CD8-positive, alpha-beta memory T cell (primary cell): ENCODE measurements at places on chromosomes 1 and 21.

DNA sequence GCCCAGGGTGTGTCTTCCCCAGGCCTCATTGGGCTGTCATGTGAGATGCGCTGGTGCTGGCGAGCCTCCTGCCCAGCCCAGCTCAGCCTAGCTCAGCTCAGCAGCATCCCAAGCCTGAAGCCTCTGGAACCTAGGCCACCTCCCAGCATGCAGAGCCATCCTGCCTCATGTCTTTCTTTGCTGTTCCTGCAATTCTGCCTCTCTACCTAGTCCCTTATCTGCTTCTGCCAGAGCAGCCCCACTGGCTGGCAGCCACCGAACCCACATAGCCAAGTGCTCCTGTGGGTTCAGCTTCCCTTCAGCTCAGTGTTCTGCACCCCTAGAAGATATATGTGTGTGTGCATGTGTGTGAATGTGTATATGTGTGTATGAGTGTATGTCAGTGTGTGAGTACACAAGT is 291.5 kb upstream of the VAMP3 start:
- no peak for DNase-seq
- no peaks in the 10 kb centered on the region for H3K27me3 ChIP-seq
- no peaks in the 10 kb centered on the region for H3K4me1 ChIP-seq
- H3K36me3 ChIP-seq: no peaks in the 10 kb centered on the region
- no peak overlapping the region for H3K4me3 ChIP-seq
- H3K27ac ChIP-seq: no peak overlapping the region

GRCh38 chr1:79302380-79302930 is 295.9 kb upstream of the ADGRL4 start:
- no peaks in the 10 kb centered on the region for H3K4me1 ChIP-seq
- no peak overlapping the region for H3K27ac ChIP-seq

DNA sequence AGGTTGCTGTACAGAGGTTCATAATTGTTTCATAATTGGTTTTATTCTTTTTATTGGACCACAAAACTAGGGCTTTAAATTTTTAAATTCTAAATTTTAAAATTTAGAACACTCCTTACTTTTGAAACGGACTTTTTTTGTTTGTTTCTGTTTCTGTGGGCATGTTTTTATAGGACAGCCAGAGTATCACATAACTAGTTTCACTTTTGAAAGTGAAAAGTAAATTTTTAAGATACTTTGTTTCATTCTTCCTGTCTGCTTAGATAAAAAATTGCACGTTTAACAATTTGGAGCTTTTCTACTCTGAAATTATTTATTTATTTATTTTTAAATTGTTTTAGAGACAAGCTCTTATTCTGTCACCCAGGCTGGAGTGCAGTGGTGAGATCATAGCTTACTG is 29.7 kb downstream of the MDM4 start:
- DNase-seq: no peak
- no peaks in the 10 kb centered on the region for H3K27me3 ChIP-seq
- no peak overlapping the region for H3K27ac ChIP-seq
- peaks cover 39% of the 10 kb centered on the region for H3K4me1 ChIP-seq
- H3K36me3 ChIP-seq: peaks cover 53% of the 10 kb centered on the region
- H3K4me3 ChIP-seq: no peak overlapping the region

- no peak overlapping the region for H3K4me3 ChIP-seq
- H3K36me3 ChIP-seq: no peaks in the 10 kb centered on the region
- H3K27me3 ChIP-seq: peaks cover 10% of the 10 kb centered on the region
- DNase-seq: no peak
- H3K4me1 ChIP-seq: no peaks in the 10 kb centered on the region
- no peak overlapping the region for H3K27ac ChIP-seq
Observed at GRCh38 chr1:37752583-37753471, 12.1 kb downstream of the EPHA10 start.

GRCh38 chr1:41151846-41152245 is 90.3 kb downstream of the SCMH1 start:
- no peaks in the 10 kb centered on the region for H3K27me3 ChIP-seq
- no peaks in the 10 kb centered on the region for H3K36me3 ChIP-seq
- H3K4me3 ChIP-seq: no peak overlapping the region
- no peak overlapping the region for H3K27ac ChIP-seq
